Stimulated activated effector memory CD8-positive, alpha-beta T cell treated with anti-CD3 and anti-CD28 coated beads, Interleukin-12 subunit alpha, Interleukin-12 subunit beta, amount 100 ng/mL, for 72 hours (primary cell): ENCODE measurements at places on chromosomes 13 and 19.

DNA sequence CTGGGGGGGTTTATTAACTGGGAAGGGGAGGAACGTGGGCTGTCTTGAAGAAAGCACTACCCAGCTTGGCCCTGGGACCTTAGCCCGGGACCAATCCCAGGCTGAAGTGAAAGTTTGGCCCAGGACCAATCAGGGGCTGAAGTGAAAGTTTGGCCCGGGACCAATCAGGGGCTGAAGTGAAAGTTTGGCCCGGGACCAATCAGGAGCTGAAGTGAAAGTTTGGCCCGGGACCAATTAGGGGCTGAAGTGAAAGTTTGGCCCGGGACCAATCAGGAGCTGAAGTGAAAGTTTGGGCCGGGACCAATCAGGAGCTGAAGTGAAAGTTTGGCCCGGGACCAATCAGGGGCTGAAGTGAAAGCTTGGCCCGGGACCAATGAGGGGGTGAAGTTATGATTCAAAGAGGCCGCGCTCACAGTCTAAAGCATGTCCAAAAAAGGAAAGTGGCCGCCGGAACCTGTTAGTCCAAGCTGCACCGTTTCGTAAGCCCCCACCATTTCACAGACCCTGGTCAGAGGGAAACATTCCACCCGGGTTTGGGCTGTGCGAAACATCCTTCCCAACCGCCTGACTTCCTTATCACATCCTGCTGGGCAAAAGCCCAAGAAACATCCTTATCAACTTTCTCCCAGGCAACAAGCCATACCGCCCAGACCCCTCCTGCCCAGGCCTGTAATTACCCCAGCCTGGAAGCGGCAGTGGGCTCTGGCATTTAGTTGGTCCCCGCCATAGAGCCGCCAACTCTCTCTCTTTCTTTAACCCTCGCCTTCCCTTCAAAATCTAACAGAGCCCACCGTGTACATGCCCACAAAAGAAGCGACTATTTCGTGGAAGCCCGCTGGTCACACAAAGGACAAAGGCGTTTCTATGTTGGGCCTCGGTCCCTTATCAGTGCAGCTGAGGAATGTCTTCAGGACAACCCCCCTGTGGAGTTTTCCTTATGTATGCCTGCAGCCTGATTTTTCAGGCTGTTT is 1.1 kb downstream of the ZNF850 start:
- peak; percentile 56 for DNase-seq

- DNase-seq: no peak
Observed at GRCh38 chr13:50213526-50213925, 198.3 kb downstream of the KCNRG start.

- peak; percentile 63 for DNase-seq
Observed at GRCh38 chr13:27792393-27793218, at the start of gene GSX1. TSS of gene GSX1 (plus strand) at chr13:27792483. CDS start at chr13:27792691, 208 bp downstream.

DNA sequence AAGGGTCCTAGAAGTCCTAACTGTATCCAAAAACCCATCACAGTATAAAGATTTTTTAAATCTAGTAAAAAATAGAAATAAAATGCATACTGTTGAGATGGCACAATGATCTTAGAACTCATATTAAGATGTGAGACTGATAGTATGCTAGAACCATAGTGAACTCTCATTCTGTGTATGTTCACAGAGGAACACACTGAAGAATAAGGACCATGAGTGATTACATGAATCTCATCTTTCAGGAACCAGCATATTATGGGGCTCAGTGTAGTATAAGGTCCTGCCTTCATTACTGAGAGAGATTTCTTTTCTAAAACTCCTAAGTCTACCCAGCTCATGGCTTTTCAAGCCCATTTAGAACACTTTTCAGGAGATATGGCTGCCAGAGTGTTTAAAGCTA is 59.8 kb upstream of the RFC3 start:
- no peak for DNase-seq

DNA sequence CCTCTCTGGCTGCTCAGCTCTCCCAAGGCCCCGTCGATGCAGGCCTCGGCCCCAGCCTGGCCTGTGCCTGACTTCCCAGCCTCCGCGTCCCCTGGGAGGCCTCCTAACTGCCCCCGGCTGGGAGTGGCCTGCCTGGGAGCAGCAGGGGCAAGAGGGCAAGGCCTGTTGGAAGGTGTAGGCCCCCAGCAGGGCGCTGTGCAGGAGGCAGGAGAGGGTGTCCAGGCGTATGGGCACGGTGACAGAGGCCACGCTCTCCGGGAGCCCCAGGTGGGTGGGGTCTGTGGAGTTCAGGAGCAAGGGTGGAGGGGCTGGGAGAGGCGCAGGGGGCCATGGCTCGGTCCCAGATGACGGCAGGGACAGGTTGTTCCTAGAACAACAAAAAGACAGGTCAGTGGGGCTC is 1.2 kb downstream of the C19orf84 start:
- DNase-seq: no peak

- DNase-seq: peak; percentile 67
Observed at GRCh38 chr19:3304871-3305423, 61.4 kb upstream of the NFIC start.

GRCh38 chr13:21033856-21034602 is 27.4 kb downstream of the LATS2 start:
- DNase-seq: no peak

DNA sequence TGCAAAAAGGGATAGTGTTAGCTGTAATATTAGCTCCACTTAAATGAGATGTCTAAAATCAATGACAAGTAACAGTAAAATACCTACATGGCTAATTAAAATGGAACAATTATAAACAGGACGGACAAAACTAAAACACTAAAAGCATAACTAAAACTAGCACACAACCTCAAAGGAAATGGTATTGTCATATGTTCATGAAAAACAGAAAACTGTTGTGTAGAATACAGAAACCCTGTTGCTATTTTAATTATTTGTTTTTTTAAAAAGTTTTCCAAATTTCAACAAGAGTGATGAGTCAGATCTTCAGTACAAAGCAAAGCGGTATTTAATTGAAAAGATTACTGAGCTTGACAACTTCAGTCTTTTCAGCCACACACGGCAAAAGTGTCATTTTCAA is 4.2 kb downstream of the RCBTB2 start:
- DNase-seq: no peak

- DNase-seq: peak; percentile 61
Observed at GRCh38 chr13:48403151-48403631, 9.7 kb downstream of the LPAR6 start.

DNA sequence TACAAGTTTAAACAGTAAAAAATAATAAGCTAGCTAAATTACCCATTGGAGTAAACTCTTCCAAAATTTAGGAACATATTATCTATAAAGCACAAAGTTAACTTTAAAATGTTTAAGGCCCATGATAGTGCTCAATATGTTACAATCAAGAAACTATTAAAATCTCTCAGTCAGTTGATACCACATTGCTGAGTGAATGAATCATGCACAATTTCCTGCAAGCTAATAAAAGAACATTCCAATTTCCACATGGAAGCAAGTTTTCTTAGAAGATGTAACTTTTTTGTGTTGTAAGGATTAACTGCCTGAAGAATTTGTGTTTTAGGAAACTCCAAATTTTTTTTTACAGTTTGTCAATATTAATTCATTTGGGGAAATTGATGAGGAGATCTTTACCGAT is 666.6 kb downstream of the SLITRK1 start:
- DNase-seq: no peak

- DNase-seq: no peak
Observed at GRCh38 chr13:83503424-83503823, 378.9 kb downstream of the SLITRK1 start.

DNA sequence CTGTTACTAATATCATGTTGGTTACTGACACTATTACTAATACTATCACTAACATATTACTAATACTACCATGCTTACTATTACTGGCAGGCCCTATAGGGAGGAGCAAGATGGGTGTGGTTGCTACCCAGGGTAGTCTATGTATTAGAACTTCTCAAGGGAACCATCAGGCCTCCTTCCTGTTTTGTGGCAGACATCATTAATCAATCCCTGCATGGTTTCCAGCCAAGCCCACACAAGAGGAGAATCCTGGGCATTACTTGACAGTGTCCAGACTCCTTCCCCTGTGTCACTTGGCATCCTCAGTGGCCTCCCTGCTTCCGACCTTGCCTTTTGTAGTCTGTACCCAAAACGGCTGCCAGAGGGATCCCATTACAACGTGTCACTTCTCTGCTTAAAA is 8.9 kb downstream of the HAS1 start:
- DNase-seq: no peak

DNA sequence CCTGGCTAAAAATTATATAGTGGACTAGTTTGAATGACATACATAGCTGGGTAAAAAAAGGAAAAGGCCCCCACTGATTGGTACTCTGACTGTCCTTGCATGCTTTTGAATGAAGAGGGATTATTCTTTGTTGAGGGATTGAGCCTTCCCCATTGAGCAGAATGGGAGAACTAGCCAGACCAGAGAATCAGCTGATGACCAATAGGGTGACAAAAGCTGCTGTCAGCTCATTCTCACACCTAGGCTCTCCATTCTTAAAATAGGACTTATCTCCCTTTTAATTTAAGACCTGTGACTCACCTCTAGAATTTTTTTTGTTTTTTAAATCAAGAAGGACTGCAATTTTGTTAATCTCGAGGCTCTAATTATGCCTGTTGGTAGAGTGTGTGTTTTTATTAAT is 79.3 kb downstream of the CRYL1 start:
- no peak for DNase-seq

- no peak for DNase-seq
Observed at GRCh38 chr13:92272177-92272576, 873.8 kb downstream of the GPC5 start.

DNA sequence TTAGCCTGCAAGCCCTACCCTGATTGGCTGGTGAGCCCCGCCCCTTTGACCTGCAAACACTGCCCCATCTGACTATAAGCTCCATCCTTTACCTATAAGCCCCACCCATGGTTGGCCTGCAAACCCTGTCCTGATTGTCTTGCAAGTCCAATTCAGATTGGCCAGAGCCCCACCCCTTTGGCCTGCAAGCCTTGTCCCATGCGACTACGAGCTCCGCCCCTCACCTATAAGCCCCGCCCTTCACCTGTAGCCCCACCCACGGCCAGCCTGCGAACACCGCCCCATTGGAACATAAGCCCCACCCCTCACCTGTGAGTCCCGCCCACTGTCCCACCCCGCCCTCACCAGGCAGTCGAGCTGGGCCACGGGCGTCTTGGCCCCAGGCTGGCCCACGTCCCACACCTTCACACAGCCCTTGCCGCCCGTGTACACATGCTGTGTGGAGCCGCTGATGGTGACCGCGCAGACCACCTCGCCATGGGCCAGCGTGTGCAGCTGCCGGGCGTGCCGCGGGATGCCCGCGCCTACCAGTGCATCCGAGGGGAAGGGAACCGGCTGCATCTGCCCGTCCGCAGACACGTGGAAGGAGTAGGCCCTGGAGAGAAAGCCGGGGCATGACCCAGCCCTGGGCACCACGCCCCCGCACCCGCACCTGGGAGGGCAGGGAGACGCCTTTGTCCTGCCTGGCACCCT is 22.9 kb downstream of the TLE2 start:
- no peak for DNase-seq

DNA sequence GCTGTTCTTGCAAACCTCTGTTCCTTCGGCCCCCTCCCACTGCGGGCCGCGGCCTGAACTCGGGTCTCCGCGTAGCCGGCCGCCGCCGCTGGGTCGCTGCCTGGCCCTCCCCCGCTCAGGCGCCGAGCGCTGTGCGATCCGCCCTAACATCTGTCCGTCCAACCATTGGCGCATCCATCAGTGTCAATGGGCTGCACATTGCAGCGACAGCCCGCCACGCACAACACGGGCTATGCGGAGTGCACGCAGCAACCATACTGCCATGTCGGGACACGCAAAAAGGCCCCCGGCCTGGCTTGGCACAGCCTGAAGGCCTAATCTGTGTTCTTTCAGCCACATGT is 2.6 kb upstream of the TSHZ3 start:
- peak; percentile 54 for DNase-seq

GRCh38 chr19:23241419-23241818 is 8.8 kb downstream of the ZNF724 start:
- no peak for DNase-seq

DNA sequence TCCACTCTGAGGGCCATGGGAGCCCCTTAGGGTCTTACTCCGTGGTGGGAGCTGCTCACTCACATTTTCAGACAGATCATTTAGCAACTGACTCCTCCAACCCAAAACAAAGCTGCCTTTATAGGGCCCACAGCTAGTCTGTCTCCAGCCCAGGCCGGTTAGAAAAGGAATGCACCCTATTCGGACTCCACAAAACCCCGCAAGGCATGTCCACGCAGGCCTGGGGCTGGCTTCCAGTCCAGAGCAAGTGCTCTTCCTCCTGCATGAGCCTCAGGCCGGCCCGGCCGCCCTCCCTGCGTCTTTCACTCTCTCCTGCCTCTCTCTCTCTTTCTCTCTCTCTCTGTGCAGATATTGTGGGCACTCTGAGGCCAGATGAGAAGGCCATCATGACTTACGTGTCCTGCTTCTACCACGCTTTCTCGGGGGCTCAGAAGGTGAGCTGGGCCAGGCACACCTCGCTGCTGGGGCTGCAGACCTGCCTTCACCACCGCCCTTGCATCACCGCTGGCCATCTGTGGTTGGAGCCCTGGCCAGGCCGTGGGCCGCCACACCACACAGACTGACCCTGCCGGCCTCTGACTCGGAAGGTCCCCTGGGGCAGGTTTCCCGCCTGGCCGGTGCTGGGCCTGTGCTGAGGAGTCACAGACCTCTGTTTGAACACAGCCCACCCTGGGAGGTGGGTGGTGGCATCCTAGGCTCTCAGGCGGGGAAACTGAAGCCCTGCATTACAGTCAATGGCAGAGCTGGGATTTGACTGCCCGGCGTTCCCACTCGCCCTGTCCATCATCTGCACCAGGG is 33.1 kb downstream of the CAPN12 start:
- no peak for DNase-seq
